ENCODE measurements at places on chromosomes 1 and 21.

DNA sequence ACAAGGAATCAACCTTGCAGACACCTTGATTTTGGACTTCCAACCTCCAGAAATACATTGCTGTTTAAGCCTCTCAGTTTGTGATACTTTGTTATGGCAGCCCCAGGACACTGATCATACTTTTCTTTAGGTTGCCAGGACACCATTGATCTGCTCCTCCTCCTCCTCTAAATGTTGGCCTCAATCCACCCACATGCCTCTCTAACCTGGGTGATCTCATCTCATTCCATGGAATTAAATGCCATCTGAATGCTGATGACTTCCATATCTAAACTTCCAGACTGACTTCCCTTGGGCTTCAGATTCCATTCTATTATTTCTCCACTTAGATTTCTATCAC, 7.4 kb upstream of the PPP1R15B start:
- DNase-seq, result no peak

GRCh38 chr1:11109047-11109760, 9.5 kb upstream of the EXOSC10 start:
- DNase-seq, result no peak

DNA sequence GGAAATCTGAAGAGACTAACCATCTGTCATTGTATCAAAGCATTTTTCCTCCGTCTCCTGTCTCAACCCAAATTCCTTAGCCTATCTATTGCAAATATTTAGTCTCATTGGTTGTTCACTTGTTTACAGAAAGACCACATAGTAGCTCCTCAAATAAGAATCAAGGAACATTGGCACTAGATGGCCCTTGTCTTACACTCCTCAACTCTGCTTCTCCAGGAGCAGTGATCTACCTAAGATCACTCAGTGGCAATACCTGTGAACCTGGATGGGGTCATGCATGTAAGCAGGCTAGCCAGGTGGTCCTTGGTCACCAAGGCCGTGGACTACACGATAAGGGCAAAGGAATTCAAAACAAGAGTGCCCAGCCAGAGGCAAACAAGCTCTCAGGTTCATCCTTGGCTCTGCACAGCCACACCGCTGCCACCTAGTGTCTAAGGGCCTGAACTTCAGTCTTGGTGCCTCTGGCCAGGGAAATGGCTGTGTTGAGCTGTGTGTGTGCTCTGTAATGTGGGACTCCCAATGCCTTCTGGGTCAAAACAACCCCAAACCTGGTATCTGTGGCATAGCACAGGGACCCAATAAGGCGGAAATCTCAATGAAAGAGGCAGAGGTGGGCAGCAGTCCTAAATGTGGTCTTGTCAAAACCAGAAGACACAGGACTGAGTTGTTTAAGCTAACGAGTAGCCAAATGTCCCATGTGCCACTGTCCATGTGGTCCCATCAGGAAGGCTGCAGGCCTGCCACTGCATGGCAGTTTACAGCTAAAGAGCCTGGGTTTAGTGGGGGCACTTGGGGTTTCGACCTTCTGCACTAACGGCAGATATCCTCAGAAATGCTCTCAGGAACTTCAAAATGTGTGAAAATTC, 54.5 kb downstream of the GPR161 start:
- DNase-seq, result peak; percentile 76

DNA sequence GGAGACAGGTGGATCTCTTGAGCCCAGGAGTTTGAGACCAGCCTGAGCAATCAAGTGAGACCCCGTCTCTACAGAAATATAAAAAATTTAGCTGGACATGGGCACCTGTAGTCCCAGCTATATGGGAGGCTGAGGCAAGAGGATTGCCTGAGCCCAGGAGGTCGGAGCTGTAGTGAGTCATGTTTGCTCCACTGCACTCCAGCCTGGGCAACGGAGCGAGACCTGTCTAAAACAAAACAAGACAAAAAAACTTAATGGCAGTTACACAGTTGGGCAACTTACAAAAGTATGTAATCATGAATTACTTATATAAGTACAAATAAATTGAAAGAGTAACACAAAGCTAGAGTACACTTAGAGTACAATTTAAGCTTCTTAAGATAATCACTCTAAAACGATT, 25.2 kb downstream of the RC3H1 start:
- DNase-seq, result no peak

- DNase-seq, result no peak
Measured at GRCh38 chr1:84377480-84378095, 20.7 kb upstream of the DNASE2B start.

DNA sequence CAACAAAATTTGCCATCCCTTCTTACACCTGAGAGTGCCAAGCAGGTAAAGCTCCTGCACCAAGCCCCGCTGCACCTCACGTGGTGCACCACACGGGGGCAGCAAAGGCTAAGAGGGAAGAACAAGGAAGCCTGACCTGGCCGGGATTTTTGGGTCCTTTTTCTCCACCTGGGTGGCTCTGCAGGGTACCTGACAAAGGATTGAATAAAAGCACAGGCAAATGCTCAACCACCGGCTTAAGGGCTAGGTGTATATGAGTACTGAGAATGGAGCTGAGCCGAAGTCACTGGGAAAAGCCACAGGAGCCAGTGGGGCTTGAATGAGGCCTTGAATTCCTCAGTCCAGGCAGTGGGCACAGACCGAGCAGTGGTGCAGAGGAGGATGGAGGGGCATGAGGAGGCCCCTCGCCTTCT, 36.4 kb downstream of the ZNF697 start:
- DNase-seq, result peak; percentile 78

DNA sequence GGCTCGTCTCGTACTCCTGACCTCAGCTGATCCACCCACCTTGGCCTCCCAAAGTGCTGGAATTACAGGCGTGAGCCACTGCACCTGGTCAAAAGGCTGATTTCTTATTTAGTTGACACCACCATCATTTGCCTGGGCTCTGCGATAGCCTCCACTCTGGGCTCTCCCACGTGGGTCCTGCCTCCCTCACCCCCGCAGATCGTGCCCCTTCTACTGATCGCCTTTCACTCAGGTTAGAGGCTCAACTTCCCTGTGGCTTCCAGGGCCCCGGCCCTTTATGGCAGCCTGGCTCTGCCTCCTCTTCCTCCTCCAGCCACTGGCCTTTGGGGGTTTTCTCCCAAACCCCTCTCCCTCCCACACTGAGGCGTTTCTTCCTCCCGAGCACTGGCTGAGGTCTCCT, 2.5 kb upstream of the MFAP2 start:
- DNase-seq, result no peak

GRCh38 chr1:71548398-71548890, 467.6 kb upstream of the ZRANB2 start:
- DNase-seq, result no peak

DNA sequence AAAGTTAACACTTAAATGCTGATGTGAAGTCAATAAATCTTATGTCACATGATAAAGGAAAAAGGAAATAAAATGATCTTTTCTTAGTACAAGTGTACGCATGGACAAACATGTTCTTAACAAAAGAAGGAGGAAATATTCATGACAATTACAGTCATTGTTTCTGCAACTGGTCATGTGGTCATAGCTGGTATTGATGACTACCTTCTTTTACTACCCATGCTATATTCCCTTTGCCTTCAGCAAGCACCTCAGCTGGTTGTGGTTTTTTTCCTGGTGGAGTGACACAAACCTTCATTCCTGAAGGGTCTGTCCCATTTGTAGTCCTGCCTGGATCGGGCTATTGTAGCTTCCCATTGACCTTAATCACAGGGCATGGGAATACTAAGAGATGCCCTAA, 23.4 kb upstream of the TSHB start:
- DNase-seq, result no peak

- DNase-seq, result no peak
Measured at GRCh38 chr1:194478731-194479130, 1292.3 kb upstream of the B3GALT2 start.

GRCh38 chr1:180080439-180080838, 74.2 kb upstream of the QSOX1 start:
- no peak for DNase-seq

DNA sequence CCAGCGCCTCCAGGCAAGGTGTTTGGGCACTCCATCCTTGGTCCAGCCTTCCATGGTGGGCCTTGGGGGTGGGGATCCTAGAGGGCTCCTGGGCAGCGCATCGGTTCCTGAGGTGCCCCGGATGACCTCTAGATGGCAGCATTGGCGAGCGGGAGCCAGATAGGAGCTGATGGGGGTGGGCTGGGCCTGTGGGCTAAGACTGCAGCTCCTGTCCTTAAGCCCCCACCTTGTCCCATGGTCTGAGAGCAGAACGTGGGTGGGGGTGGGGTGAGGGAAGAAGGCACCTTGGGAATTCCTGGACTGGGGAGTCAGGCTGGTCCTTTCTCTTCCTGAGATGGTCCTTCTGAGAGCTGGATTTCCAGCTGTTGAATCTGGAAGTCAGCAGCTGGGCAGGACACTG, 93.4 kb upstream of the CSF3R start:
- peak; percentile 32 for DNase-seq

DNA sequence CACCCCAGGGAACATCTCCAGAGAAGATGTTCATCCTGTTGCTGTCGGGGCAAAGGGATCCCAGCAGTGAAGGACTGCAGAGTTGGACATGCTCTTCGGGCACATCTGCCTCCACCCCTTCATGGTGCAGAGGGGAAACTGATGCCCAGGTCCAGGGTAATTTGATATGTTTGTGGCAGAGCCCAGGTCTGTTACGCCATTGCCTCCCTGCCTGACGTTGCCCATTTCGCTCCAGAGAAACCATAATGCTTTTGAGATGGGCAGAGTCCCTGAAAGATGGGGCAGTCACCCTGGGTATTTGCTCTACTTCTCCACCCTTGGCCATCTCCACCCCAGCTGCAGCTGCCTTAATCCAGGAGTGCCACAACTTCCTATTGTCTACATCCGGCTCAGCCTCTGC, 290.4 kb upstream of the POU3F1 start:
- DNase-seq, result no peak

- no peak for DNase-seq
Measured at GRCh38 chr1:30786264-30786991, 28.9 kb upstream of the LAPTM5 start.

DNA sequence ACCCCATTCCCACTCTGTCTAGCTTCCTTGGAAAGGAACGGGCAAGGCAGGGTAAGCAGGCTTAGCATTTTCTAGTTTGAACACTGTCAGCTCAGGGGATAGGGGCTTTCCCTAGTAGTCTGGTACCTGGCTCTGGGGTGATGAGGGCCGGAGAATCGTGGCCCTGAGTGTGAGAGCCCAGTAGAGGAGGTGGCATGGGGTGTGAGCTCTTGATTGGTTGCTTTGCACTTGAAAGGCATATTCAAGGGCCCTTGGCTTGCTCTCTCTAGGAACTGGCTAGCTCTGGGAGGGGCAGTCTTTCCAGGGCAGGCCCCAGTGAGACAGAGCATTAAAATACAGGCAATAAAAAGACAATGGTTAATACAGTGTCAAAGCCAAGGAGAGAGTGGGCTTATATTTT, 10.8 kb upstream of the EXTL1 start:
- no peak for DNase-seq

- no peak for DNase-seq
Measured at GRCh38 chr1:110877364-110877763, 4.4 kb downstream of the CD53 start.

GRCh38 chr21:41321211-41321907, 4.8 kb downstream of the FAM3B start:
- DNase-seq, result no peak

DNA sequence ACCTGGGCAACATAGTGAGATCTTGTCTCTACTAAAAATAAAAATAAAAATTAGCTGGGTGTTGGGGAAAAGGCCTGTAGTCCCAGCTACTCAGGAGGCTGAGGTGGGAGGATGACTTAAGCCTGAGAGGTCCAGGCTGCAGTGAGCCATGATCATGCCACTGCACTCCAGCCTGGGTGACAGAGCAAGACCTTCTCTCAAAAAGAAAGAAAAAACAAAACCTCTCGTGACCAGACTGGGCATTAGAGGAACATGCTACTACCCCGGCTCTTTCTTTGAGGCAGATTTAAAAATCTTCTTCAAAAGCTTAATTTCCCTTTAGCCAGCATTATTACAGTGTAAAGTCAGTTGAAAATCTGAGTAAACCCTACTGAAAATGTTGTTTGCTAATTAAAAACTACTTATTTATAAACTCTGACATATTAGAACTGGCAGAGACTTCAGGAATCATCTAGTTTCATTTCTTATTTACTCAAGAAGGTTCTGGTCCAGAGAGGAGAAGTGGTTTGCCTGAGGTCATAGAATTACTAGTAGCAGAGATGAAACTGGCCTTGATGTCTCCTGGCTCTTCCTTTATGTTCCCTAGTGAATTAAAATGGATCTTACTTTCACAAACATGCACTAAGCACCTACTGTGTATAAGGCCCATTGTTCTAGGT, 11.6 kb upstream of the ELAVL4 start:
- DNase-seq, result no peak

- no peak for DNase-seq
Measured at GRCh38 chr1:99579691-99580172, 66.2 kb upstream of the PALMD start.

GRCh38 chr21:29228306-29228705, 70.4 kb upstream of the BACH1 start:
- no peak for DNase-seq

- no peak for DNase-seq
Measured at GRCh38 chr1:196690582-196690981, 38.7 kb downstream of the CFH start.

GRCh38 chr1:9420835-9421532, 118.3 kb upstream of the SLC25A33 start:
- no peak for DNase-seq

DNA sequence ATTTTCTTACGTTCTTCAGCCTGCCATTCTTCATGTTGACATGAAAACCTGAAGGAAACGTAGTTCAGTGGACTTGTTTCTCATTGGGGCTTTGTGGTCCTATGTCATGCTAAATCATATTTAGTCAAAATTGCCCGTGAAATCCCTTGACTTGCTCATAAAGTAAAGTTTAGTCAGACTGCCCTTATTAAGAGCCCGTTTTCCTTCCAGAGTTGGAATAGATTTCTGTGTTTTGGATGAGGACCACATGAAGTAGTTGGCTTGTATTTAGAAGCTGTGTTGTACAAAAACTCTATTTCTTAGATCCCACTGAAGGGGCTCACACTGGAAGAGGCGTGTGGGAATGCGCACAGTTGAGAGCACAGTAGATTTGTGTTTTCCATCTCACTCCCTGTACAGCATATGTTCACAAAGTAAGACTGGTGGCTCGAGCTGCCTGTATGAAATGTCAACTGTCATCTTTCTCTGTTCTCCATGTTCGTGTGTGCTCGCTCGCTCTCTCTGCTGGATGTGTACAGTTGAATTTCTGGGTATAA, 42.4 kb downstream of the CAMTA1 start:
- DNase-seq, result no peak

GRCh38 chr1:205782627-205783432, 7.5 kb upstream of the RAB29 start:
- DNase-seq, result no peak

GRCh38 chr1:19831441-19831840, 16.4 kb upstream of the RNF186 start:
- no peak for DNase-seq

GRCh38 chr1:180555411-180555810, 3.4 kb upstream of the OVAAL start:
- no peak for DNase-seq

Data from erythroblast (primary cell).